ENCODE measurements at places on chromosomes 11 and 22.
A peak's percentile ranks its signal among the peaks of the same experiment; 100 is the strongest.

GRCh38 chr11:121575250-121575962 lies 122.6 kb upstream of the SORL1-AS1 start:
- DNase-seq, result no peak

GRCh38 chr11:65419772-65420481 lies 2.7 kb upstream of the NEAT1 start:
- DNase-seq, result peak; percentile 36

DNA sequence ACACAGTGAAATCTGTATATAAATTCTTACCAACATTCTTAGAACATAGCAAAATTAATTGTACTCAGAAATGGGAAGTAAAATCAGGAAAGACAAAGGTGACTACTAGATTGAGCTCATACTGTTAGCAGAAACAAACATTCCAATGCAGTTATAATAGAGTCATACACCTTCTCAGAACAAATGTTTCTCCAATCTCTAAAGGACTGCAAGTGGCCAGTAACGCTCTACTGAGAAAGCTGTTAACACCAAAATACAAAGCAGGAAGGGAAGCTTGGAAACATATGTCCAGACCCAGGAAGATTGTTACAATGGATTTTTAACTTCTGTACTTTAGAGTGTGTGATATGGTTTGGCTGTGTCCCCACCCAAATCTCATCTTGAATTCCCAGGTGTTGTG lies 341.5 kb downstream of the LARGE1 start:
- DNase-seq, result no peak

GRCh38 chr22:22201185-22201929 lies 43.2 kb upstream of the VPREB1 start:
- DNase-seq, result peak; percentile 58

DNA sequence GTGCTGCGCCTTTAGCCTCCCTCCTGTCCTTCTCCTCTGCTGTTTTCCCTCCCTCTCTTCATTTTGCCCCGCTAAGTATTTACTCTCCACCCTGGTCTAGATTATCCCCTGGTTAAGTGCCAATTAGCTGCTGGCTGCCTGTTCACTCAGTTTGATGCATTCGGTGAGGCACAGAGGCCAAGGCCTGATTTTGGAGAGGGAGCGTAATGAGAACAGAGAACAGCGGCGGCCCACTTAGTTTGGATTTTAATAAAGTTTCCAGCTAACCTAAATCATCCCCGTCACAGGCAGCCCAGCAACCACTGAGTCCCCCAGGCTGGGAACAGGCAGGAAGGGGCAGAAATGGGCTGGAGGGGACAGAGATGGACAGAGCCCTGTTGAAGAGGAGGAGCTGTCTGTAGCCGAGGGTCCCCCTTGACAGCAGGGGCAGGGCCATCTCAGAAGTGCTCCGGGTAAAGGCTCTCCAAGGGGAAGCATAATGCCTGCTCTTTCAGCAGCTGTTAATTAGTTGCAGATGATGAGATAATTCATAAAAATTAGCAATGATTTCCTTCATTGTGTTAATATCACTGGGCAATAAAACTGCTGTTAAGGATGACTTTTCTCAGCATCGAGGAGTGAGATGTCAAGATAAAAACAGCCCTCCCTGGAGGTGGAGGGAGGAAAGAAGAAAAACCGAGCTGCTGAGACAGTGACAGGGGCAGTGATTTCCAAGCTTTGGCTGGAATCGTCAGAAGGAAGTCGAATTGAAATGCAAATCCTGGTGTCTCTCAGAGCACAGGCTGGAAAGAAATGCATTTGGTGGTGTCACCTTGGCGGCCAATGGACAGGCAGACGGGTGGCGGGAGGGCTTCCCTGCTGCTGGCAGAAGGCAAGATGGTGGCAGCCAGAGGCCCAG lies 170.1 kb downstream of the GRIK4 start:
- DNase-seq, result no peak

DNA sequence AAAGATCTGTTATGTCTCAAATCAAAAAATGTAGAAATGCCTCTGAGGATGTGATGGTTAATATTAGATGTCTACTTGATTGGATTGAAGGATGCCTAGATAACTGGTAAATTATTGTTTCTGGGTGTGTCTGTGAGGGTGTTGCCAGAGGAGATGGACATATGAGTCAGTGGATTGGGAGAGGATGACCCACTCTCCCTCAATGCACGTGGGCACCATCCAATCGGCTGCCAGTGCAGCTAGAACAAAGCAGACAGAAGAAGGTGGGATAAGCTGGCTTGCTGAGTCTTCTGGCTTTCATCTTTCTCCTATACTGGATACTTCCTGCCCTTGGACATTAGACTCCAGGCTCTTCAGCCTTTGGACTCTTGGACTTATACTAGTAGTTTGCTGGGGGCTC lies 430.3 kb downstream of the SOX6 start:
- DNase-seq, result no peak

GRCh38 chr22:23542933-23543332 lies 37.2 kb downstream of the IGLL1 start:
- no peak for DNase-seq

DNA sequence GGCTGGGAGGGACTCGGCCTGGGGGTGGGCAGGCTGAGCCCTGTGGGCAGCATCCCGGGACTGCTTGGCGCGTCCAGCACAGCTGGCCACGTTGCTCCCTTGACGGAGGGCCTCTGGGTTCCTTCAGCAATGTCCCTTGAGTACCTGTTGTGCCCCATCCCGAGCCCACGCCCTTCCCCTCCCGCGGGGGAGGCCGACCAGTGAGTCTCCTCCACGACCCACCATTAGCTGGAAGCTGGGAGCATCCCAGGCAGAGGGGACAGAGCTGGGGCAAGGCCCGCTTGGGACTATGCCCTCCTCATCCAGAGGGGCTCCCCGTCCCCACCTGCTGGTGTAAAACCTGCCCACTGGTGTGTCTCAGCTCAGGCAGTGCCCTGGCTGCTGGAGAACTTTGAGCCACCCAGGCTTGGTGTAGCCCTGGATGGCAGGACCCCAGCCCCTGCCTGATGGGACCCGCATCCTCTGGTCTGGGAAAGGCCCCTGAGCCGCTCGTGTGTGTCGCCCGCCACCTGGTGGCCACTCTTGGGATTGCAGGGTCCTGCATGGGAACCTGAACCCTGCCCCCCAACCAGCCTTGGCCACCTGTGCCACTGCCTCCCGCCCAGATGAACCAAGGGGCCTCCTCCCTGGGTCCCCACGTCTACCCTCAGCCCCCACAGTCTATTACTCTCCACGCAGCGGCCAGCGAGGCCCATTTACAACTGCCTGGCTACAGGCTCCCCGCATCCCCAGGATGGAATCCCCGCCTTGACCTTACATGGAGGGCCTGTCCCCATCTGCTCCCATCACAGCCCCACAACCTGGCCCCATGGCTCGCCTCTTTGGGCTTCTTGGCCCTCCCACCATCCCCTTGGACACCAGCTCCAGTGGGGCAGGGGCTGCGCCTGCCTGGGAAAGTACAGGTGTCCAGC lies 16.6 kb upstream of the ARHGAP8 start:
- DNase-seq, result peak; percentile 88

GRCh38 chr22:49869845-49870712 lies 16.4 kb downstream of the ZBED4 start:
- DNase-seq, result no peak

DNA sequence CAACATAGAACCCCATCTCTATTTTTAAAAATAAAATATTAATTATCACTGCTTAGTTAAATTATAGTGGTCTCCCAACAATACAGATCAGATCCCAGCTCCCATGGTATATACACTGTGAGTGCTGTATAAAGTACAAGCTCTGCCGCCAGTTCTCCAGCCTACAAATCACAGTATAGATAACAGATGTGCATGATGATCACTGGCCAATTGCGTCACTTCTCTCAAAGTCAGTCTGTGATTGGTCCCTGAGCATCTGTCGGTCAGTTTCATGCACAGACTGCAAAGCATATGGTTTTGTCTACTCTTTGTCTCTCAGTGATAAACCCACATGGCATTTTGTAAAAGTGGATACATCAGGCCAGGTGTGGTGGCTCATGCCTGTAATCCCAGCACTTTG lies 15.7 kb downstream of the PPARA start:
- no peak for DNase-seq

GRCh38 chr11:19511413-19512183 lies 201.0 kb upstream of the NAV2 start:
- DNase-seq, result no peak

GRCh38 chr11:115644856-115645255 lies 140.6 kb upstream of the CADM1 start:
- no peak for DNase-seq

Data from activated B cell treated with CpG ODN at 0.5 μM for 24 hours (primary cell).